Left ventricle myocardium inferior (tissue), 1 donor: ENCODE measurements at places on chromosomes 1 and 21. TPM values are rescaled to one million over a fixed set of nuclear protein-coding genes. Genes with fewer than 3 reads are reported as not detected.

BLZF1 gene
- 27.2 TPM for total RNA-seq

HSF2BP gene
- total RNA-seq, result 0.16 TPM

ATP5PO gene
- total RNA-seq, result 780 TPM

DEPDC1 gene
- total RNA-seq, result 0.27 TPM

DNA sequence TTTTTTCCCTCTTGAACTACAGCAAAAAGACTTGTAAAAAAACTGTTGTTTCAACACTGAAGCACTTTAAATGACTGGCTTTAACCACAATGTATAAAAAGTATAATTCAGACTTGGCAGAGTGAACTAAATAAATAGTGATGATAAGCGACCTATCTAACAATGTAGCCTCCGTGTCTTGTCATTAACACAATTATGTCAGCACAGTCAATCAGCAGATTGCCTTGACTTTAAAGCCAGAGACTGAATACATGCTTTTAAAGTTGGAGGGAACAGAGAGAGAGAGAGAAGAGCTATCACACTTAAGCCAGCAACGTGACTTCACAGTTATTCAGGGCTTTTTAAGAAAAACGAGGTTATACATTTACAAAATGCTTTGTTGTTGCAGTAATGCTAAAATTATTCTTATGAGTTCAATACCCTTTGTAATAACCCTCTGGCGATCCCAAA, 378.1 kb downstream of the LMO4 start:
- H3K4me3 ChIP-seq, result no peak overlapping the region
- no peaks in the 10 kb centered on the region for H3K4me1 ChIP-seq
- no peak overlapping the region for H3K27ac ChIP-seq
- H3K27me3 ChIP-seq, result no peaks in the 10 kb centered on the region

- H3K27ac ChIP-seq, result peak overlapping the region; percentile 77
- DNase-seq, result peak; percentile 49
- no peaks in the 10 kb centered on the region for H3K27me3 ChIP-seq
- H3K36me3 ChIP-seq, result no peaks in the 10 kb centered on the region
These were observed 41.8 kb downstream of the PHC2 start for GRCh38 chr1:33388805-33389771.

DNA sequence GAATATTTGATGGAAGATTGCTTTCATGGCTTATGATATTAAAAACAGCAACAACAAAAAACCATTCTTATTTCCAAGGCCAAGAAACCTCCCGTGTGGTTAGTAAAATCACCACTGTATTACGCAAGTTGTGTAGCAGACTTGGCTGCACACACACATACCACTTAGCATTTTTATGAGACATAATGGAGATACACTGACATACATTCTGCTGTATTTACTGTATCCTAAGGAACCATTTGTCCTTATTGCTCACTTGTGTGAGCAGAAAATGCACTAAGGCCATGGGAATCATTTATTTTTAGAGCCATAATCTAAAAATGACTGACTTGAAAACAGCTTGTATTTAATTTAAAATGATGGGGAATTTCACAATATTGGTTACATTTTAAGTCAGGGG, 584 bp upstream of the C1orf141 start:
- peaks cover 7% of the 10 kb centered on the region for H3K27me3 ChIP-seq
- DNase-seq, result no peak
- H3K36me3 ChIP-seq, result no peaks in the 10 kb centered on the region
- H3K4me1 ChIP-seq, result no peaks in the 10 kb centered on the region

- H3K27me3 ChIP-seq, result no peaks in the 10 kb centered on the region
- H3K4me3 ChIP-seq, result no peak overlapping the region
- H3K4me1 ChIP-seq, result peaks cover 50% of the 10 kb centered on the region
- H3K36me3 ChIP-seq, result no peaks in the 10 kb centered on the region
These were observed 35.4 kb downstream of the GALNT2 start for GRCh38 chr1:230102472-230102871.

DNA sequence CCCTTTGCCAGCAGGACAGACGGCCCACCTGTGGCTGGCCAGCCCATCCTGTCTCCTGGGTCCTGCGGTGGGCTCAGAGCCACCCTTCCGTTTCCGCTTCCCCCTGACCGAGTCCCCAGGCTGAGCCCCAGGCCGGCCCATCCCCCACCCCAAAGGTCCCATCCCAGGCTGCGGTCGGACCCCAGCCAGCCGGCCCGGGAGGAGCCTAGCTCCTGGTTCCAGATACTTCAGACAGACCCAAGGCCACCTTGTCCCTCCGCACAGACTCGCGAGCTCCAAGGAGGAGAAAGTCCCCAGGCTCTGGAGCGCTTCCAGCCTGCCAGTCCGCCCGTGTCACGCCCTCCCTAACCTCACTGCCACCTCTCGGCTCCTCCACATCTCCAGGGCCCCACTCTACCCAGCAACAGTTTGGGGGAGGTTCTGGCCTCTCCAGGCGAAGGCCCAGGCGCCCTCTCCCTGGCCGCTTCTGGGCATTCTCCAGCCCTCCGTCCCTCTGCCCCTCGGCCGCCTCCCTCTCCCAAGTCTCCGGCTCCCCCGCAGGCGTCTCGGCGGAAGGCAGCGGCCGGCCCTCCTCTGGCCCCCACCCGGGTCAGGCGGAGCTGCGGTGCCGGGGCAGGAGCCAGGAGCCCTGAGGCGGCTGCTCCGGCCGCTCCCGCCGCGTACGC, 835 bp downstream of the LRRN2 start:
- peaks cover 25% of the 10 kb centered on the region for H3K4me1 ChIP-seq
- DNase-seq, result peak; percentile 19
- H3K36me3 ChIP-seq, result no peaks in the 10 kb centered on the region

DNA sequence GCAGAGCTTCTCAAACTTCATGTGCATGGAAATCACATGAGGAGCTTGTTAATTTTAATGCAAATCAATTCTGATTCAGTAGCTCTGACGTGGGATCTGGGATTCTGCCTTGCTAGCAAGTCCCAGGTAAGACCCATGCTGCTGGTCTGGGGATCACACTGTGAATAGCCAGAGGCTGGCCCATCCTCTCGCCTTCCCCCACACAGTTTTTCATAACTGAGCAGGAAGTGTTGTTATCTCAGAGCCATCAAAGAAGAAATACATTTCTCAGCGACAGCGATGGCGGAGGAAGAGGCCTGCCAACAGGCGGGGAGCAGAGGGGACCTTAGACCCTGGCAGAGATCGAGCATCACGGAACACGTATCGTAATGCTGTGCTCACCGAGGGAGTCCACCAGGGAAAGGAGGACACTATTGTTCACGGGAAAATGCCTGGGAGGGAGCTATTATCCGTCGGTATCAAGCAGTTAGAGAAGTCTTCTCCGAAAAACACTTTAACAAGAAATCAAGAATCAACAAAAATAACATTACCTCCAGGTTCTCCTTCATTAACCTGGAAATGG, 268.9 kb upstream of the TMEM51 start:
- H3K4me3 ChIP-seq, result no peak overlapping the region
- H3K4me1 ChIP-seq, result no peaks in the 10 kb centered on the region
- H3K36me3 ChIP-seq, result no peaks in the 10 kb centered on the region
- DNase-seq, result no peak

DNA sequence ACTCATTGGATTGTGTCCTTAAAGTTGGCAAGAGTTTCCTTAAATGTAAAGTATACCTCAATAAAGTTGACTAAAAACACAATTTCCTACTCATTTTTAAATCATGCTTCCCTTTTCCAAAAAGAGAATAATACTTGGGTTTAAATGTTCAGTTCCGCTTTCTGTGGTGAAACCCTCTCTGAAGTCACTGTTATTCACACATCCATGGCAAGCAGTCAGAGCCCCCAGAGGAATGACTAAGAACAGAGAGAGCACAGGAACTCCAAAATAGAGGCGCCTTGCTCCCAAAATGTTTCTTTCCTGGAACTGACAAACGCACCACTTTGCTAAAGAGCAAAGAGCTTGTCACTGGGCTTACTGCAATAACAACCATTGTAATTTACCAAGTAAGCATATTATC, 142.5 kb downstream of the TIAM1 start:
- peaks cover 29% of the 10 kb centered on the region for H3K27me3 ChIP-seq
- peak overlapping the region; percentile 68 for H3K27ac ChIP-seq
- H3K4me1 ChIP-seq, result no peaks in the 10 kb centered on the region
- DNase-seq, result no peak
- no peak overlapping the region for H3K4me3 ChIP-seq

GRCh38 chr1:161177112-161177935, at the start of gene B4GALT3:
Gene B4GALT3 (minus strand): TSS chr1:161177507. CDS start chr1:161176060, 1,447 bp downstream.
- H3K27ac ChIP-seq, result peak within 1 kb of the TSS; percentile 91
- DNase-seq, result peak; percentile 92
- H3K27me3 ChIP-seq, result no peaks in the 10 kb centered on the region
- peaks cover 34% of the 10 kb centered on the region for H3K36me3 ChIP-seq

DNA sequence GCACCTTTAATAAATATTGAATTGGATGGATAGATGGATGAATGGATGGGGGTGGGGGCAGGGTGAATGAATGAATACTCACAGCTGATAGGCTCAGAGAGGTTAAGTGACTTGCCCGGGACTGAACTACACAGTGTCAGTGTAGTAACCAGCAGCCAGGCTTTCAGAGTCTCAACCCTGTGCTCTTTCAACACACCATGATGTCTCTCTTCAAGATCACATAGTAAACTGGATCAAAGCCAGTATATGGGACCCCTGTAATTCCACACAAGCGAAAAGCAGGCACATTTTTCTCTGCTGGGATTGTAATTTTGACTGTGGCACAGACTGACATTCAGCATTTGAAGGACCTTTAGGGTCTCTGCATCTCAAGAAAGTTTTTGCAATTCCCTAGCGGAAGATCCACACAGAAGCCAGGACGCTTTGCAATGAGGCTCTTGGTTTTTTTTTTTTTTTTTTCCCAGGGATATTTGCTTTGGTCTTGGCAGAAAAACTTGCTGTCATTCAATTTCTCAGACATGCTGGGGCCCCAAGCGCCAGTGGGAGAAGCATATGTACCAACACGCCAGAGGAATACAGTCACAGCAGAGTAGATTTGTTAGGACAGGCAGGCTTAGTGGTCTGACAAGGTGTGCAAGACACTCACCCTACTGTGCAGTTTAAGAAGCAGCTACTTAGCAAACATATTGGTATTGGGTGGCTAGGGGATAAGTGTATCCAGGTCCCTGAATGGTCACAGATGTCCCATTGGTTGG, 213.1 kb upstream of the CAMK1G start:
- H3K4me1 ChIP-seq, result peaks cover 6% of the 10 kb centered on the region
- H3K36me3 ChIP-seq, result no peaks in the 10 kb centered on the region
- H3K27me3 ChIP-seq, result peaks cover 7% of the 10 kb centered on the region
- H3K4me3 ChIP-seq, result no peak overlapping the region
- no peak overlapping the region for H3K27ac ChIP-seq
- DNase-seq, result no peak

DNA sequence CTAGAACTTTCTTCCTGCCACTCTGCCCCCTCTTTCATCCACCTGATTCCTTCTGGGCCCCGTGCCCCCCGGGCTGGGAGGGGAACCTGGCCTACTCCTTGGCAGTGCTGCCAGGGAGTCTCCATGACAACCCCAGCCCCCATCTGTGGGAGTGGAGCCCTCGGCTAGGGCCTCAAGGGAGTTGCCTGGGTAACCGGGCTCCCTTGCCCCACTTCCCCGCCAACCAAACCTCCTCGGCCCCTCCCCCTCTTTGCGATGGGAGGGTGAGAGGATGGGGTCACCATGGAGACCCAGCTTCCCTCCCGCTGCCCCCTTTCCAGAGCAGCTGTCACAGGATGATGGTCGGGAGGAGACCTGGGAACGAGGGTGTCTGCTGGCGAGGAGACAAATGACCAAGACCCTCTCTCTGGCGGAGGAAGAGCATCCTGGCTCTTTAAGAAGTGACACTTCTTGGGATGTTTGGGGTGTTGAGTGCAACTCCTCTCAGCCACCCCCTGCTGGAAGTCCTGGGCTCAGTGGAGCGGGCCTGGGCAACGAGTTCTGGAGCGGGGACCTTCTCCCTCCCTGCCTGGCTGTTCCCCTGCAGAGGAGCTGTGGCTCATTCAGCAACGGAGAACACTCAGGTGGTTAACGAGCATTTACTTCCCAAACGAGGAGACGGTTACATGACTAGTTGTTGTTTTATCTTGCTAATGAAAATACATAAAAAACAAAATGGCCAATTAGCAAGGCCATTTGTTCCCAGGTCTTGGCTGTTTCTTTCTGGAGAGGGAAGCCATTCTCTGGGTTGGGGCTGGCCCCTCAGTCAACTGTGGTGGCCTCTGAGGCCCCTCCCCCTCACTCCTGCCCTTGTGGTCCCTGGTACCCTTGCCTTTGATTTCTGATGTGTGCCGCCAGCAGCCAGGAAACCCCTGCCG, 82.8 kb downstream of the UBIAD1 start:
- DNase-seq, result no peak
- H3K27ac ChIP-seq, result no peak overlapping the region
- no peaks in the 10 kb centered on the region for H3K36me3 ChIP-seq
- H3K4me1 ChIP-seq, result no peaks in the 10 kb centered on the region

GRCh38 chr1:78522136-78522535, 31.4 kb downstream of the PTGFR start:
- no peak overlapping the region for H3K4me3 ChIP-seq
- DNase-seq, result no peak
- no peaks in the 10 kb centered on the region for H3K27me3 ChIP-seq
- H3K4me1 ChIP-seq, result no peaks in the 10 kb centered on the region
- H3K27ac ChIP-seq, result no peak overlapping the region

GRCh38 chr21:38956521-38956855, 150.8 kb downstream of the ETS2 start:
- no peaks in the 10 kb centered on the region for H3K27me3 ChIP-seq
- no peak overlapping the region for H3K4me3 ChIP-seq
- DNase-seq, result no peak
- H3K4me1 ChIP-seq, result peaks cover 49% of the 10 kb centered on the region
- peak overlapping the region; percentile 62 for H3K27ac ChIP-seq
- H3K36me3 ChIP-seq, result no peaks in the 10 kb centered on the region

DNA sequence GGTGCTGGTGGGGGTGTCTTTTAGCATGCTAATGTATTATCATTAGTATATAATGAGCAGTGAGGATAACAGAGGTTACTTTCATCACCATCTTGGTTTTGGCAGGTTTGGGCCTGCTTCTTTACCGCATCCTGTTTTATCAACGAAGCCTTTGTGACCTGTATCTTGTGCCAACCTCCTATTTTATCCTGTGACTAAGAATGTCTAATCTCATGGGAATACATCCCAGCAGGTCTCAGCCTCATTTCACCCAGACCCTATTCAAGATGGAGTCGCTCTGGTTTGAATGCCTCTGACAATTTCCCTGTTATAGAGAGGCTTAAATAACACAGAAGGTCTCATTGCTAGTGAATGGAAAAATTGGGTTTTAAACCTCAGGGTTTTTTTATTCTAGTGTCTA, 300.8 kb upstream of the PROX1 start:
- no peak for DNase-seq
- no peak overlapping the region for H3K4me3 ChIP-seq
- H3K4me1 ChIP-seq, result no peaks in the 10 kb centered on the region
- H3K27ac ChIP-seq, result no peak overlapping the region
- H3K27me3 ChIP-seq, result peaks cover 16% of the 10 kb centered on the region

- H3K27ac ChIP-seq, result no peak overlapping the region
- H3K4me3 ChIP-seq, result no peak overlapping the region
- H3K36me3 ChIP-seq, result no peaks in the 10 kb centered on the region
These were observed 349.3 kb downstream of the PTPRU start for GRCh38 chr1:29585656-29586055.

GRCh38 chr1:15540186-15540585, 13.5 kb downstream of the DNAJC16 start:
- no peak overlapping the region for H3K27ac ChIP-seq
- H3K4me3 ChIP-seq, result no peak overlapping the region
- no peaks in the 10 kb centered on the region for H3K4me1 ChIP-seq
- peaks cover 83% of the 10 kb centered on the region for H3K36me3 ChIP-seq

GRCh38 chr21:16644685-16645084, 868.2 kb upstream of the CXADR start:
- no peaks in the 10 kb centered on the region for H3K4me1 ChIP-seq
- H3K27me3 ChIP-seq, result no peaks in the 10 kb centered on the region
- no peak for DNase-seq
- no peaks in the 10 kb centered on the region for H3K36me3 ChIP-seq
- no peak overlapping the region for H3K27ac ChIP-seq
